ENCODE measurements at places on chromosomes 11 and 22.

DNA sequence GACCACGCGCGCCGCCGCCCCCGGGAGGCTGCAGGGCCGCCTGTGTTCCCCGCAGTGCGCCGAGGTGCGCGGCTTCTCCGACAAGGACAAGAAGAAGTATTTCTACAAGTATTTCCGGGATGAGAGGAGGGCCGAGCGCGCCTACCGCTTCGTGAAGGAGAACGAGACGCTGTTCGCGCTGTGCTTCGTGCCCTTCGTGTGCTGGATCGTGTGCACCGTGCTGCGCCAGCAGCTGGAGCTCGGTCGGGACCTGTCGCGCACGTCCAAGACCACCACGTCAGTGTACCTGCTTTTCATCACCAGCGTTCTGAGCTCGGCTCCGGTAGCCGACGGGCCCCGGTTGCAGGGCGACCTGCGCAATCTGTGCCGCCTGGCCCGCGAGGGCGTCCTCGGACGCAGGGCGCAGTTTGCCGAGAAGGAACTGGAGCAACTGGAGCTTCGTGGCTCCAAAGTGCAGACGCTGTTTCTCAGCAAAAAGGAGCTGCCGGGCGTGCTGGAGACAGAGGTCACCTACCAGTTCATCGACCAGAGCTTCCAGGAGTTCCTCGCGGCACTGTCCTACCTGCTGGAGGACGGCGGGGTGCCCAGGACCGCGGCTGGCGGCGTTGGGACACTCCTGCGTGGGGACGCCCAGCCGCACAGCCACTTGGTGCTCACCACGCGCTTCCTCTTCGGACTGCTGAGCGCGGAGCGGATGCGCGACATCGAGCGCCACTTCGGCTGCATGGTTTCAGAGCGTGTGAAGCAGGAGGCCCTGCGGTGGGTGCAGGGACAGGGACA is 2.7 kb downstream of the NLRP6 start:
- DNase-seq = no peak

GRCh38 chr22:33909075-33909458 is 11.2 kb downstream of the LARGE1 start:
- DNase-seq = no peak

GRCh38 chr11:11620921-11621572 is 758 bp downstream of the GALNT18 start:
- peak; percentile 41 for DNase-seq

- no peak for DNase-seq
Measured at GRCh38 chr22:49953027-49953679, 7.4 kb upstream of the PIM3 start.

GRCh38 chr11:33291004-33291777 is 34.0 kb downstream of the HIPK3 start:
- DNase-seq = no peak

GRCh38 chr11:102430158-102430836 is 22.3 kb downstream of the TMEM123 start:
- DNase-seq = no peak

- DNase-seq = peak; percentile 37
Measured at GRCh38 chr22:17785185-17786184, 11.2 kb upstream of the BID start.

GRCh38 chr11:64933213-64933934 is 2.3 kb downstream of the GPHA2 start:
- DNase-seq = no peak

DNA sequence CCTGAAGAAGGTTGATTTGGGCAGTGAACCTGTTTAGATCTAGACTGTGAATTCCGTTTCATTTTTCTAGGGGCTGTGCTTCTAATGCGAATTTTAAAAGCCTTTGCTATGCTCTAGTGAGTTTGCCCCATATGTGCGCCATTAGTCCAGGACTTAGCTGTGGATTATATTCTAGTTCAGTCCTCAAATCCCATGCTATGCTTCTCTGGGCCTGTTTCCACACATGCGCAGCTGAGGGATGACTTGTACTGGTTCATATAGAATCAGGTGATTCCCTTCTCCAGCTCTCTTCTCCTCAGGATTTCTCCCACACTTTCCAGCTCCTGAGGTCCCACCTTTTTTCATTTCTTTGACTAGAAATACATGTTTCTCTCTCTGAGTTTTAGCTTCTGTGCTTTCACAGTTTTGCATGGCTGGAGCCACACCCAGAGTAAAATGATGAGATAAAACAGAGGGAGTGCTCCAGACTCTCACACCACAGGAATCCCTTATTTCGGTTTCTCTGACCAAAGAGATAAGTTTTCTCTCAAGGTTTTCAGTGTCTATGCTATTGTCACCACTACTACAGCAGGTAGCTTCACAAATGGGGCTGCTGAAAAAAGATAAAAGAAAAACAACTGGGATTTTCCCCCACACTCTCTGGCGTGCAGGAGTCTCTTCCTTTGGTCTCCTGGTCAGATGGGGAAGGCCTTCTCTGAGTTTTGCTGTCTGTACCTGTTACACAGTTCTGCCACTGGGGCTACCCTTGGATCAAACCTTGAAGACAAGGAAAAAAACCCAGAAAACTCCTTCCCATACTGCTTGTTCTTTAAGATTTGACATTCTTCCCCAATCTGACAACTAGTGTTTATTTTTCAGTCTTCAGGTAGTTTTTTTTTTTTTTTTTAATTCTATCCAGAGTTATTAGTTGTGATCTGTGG is 96.2 kb upstream of the TEAD1 start:
- DNase-seq = no peak

DNA sequence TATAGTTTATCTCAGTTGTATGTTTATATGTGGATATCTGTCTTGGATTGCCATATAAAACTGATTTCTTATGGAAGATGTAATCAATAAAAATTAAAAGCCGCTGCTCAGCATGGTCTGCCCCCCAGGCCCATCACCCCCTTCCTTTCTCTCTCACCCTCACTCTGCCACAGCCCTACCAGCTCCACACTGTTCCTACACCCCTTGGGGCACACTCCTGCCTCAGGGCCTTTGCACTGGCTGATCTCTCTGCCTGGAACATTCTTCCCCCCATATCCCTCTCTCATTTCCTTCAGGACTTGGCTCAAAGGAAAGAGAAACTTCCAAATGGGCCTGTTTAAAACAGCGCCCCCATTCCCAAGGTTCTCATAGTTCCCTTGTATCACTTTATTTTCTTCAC is 63.1 kb downstream of the LRRC32 start:
- DNase-seq = no peak

- DNase-seq = no peak
Measured at GRCh38 chr11:60740573-60740972, 16.1 kb downstream of the MS4A18 start.

DNA sequence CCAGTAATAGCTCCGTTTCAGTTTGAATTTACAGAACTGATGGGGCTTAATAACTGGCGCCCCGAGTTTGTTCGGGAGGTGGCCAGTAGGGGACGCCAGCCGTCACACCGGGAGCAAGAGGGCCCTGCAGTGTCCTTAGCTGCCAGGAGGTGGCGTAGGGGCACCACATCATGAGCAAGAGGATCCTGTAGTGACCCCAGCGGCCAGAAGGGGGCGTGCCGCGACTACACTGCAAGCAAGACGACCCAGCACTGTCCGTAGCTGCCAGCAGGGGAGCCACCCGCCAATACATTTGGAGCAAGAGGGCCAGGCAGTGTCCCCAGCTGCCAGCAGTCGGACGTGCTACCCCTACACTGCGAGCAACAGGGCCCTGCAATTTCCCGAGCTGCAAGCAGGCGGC is 663.7 kb upstream of the B3GAT1 start:
- no peak for DNase-seq

GRCh38 chr11:1532014-1532586 is 40.0 kb downstream of the DUSP8 start:
- DNase-seq = peak; percentile 78

- DNase-seq = no peak
Measured at GRCh38 chr11:10499874-10500601, 40.9 kb downstream of the RNF141 start.

- no peak for DNase-seq
Measured at GRCh38 chr22:40058265-40058664, 63.5 kb downstream of the FAM83F start.

DNA sequence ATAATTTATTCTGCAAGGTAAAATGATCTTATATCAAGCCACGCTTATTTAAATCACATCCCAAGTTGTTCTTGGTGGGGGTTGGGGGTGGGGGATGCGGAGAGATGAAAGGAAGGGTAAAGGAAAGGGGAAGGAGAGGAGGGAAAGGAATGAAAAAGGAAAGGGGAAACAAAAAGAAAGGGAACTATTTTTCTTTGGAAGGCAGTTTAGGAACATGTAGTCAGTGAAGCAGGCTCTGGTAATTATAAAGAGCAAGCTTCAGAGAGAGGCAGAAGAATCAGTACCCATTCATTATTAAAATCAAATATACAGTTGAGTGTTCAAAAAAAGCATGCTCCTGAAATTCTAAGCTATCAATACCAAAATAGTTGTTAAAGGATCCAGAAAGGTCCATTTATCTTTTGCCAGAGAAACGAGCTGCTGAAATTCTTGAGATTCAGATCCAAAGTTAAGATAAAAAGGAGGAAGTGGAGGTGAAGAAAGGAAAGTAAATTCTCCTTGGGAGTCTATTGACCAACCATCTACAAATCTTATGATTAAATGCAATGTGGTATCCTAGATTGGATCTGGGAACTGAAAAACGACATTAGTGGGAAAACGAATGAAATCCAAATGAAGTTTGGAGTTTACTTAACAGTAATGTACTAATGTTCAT is 107.4 kb downstream of the SGSM3 start:
- DNase-seq = no peak

GRCh38 chr22:50711446-50712340 is 26.3 kb upstream of the ACR start:
- no peak for DNase-seq

- DNase-seq = no peak
Measured at GRCh38 chr11:86617502-86617901, 54.9 kb downstream of the ME3 start.

DNA sequence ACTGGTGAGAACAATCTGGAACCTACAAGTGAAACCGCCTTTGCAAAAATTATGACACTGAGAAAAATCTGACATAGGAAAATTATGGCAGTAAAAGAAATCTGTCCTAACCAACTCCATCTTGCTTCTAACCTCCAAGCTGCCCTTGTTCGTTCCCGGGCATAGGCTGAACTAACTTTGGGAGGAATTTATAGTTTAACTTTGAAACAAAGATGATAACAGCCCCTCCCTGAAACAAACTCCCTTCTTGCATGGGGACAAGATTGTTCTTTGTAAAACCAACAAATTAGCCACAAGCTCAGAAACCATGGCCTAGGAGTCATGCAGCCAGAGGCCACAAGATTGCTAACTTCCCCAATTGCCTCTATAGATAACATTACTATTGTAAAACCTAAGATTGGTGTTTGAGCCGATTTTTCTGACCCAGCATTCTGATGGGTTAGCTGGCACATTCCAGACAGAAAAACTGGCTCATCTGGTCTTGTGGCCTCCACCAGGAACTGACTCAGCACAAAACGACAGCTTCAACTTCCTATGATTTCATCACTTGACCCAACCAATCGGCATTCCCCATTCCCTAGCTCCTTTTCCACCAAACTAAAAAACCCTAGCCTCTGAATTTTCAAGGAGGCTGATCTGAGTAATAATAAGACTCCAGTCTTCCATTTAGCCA is 3.6 kb upstream of the CCDC81 start:
- no peak for DNase-seq

DNA sequence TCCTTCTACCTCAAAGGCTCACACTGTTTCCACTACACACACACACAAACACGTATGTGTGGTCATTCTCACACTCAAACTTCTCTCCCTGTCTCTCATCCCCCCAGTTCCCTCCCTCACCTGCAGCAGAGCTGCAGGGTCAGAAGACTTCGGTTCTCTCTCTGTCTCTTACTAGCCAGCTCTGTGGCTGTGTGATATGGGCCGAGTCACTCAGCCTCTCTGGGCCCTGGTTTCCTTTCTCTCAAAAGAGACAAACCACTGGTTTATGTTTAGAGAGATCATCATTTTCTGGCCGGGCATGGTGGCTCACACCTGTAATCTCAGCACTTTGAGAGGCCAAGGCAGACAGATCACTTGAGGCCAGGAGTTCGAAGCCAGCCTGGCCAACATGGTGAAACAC is 21.1 kb downstream of the TSPAN18 start:
- DNase-seq = no peak

- peak; percentile 82 for DNase-seq
Measured at GRCh38 chr11:117985953-117986887, at the start of gene IL10RA. TSS of gene IL10RA (plus strand) at chr11:117986394. CDS start at chr11:117986468, 74 bp downstream.

DNA sequence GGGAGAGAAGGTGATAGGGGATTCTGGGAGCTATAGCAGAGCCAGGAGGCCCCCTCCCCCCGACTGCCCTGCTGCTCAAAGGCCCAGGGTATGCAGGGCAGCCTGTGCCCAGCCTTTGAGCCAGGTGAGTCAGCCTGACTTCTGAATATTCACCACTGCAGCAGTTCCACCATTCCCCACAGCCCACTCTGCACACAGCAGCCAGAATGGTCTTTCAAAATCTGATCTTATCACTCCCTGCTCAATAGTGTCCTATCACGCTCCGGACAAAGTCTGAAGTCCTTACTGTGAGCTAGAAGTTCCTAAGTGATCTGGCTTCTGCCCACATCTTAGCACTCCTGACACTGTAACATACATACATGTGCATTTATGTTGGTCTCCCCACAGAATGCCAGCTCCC is 111.7 kb downstream of the BUD13 start:
- no peak for DNase-seq

DNA sequence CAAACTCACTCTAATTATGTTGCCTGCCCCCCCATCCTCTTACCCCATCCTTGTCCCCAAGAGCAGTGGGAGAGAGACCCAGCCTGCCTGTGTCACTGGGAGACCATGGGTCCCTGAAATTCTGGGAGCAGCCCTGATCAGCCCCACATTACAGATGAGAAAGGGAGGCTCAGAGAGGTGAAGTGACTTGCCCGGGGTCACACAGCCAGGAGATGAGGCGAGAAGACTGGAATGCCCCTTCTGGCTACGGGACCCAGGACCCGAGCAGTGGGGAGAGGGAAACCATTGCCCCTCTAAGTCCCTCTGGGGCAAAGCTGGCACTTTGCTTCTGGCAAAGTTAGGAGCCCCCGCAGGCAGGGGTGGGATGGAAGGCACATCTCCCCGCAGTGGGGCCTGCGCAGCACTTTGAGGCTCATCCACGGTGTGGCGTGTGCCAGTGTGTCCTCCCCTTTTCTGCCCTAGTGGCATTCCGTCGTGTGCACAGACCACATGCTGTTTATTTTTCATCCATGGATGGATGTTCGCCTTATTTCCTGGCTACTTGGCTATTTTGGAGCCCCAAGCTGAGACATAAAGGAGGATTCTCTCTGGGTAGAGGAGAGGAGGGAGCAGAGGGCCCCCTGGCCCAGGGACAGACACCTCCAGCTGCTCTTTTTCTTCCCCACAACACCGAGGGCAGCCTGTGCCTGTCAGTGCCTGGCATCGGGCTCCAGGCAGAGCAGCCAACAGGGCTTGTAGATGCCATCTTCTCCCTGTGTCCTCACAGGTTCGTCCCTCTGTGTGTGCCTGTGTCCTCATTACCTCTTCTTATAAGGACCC is 3.7 kb upstream of the FGF3 start:
- DNase-seq = no peak

GRCh38 chr11:9861860-9862725 is 198.2 kb downstream of the SWAP70 start:
- peak; percentile 30 for DNase-seq
